Dermis microvascular lymphatic vessel endothelial cell (primary cell): ENCODE measurements at places on chromosomes 7 and 10. TPM values are rescaled to one million over a fixed set of nuclear protein-coding genes. Genes with fewer than 3 reads are reported as not detected.

GRCh38 chr10:26938578-26938977 is 77.8 kb upstream of the ABI1 start:
- no peak for DNase-seq

DNA sequence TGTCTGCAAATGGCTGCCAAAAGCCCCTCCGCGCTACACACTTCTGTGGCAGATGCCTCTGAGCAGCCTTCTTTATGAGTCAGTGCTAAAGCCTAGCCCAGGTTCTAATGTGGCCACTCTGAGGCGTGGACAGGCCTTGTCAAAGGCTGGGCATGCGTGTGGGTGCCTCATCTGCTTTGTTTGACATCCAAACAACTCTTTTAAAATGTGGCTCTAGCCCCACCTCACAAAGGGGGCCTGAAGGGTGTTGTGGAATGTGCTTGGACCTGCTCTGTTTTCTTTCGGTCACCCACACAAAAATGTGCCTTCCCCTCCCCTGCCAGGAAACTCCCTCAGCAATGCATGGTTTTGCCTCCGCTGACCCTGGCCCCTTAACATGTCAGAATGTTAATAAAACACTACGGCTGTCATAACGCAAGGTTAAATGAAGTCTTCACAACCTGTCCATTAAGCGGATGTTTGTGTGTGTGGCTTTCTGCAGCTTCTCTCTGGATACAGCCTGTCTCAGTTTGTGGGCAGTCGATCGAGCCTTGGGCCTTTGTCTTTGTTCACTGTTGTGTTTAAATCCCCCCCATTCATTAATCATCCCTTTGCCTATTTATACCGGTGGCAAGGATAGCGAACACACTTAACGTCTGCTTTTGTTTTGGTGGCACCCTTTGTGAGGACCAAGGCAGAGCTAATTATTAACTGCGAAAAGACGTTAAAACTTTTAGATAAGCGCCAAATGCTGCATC is 718.9 kb downstream of the LRMDA start:
- no peak for DNase-seq

- DNase-seq: peak; percentile 54
Observed at GRCh38 chr7:27113991-27114769, 11.7 kb upstream of the HOXA2 start.

DNA sequence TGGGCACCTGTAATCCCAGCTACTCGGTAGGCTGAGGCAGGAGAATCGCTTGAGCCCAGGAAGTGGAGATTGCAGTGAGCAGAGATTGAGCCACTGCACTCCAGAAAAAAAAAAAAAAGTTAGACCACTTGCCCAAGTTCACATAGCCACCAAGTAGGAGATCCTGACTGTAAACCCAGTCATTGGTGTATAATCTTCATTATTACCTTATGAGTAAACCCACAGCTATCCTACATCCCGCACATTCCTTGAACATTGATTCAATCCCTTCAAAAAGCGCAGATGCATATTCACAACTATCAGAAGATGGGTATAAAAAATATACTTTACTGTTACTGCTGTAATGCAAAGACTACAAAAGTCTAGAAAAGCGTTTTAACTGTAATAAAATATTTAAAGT is 512.9 kb downstream of the SUGCT start:
- DNase-seq: no peak

DNA sequence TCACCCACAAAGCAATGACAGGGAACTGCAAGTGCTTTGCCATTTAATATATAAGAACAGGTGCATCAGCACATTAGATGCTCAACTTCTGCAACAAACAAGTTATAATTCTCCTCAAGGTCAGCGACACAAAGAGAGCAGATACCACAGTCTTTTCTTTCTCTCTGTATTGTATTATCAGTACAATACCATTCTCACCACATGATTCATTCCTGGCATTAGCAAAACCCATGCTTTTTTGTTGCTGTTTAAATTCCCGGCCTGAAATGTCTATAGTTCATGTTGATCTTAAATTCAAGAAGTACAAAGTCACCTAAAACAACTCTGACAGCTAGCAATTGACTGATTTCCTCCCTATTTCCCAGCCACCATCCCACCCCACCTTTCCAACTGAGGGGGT is 111.8 kb upstream of the FEZF1 start:
- DNase-seq: no peak

DNA sequence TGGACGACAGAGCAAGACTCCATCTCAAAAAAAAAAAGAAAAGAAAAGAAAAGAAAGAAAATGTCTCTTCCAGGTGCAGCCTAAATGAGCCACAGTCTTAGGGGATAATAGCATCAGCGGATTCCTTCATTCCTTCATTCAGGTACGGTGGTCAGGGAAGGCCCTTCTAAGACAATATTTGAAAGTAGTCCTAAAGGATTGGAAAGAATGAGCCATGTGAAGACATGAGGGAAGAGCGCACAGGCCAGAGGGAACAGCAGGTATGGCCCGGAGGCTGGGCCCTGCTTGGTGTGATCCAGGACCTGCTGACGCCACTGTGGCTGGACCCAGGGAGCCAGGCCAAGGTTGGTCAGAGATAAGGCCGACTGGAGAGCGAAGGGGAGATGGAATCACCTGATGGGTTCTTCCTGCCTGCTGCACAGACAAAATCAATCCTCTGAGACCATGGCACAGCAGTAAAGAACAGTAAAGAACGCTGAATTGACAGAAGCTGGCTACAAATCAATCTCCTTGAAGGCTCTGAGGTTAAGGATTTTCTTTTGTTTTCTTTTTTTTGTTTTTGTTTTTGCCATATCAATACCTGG is 16.3 kb upstream of the MKRN1 start:
- no peak for DNase-seq

DNA sequence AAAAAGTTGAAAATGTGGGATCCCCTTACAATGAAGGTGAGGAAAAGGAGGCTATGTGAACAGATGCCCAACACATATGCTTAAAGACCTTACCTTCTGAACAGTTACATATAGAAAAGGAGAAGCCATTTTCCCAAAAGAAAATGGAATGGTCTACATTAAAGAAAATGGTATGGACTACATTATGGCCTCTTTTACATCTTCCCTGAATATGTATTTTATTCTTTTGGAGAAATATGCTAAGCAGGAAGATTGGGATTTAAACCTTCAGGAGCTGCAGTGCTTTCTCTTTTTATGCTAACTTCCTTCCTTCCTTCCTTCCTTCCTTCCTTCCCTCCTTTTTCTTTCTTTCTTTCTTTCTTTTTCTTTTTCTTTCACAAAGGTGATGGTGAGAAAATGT is 155.4 kb downstream of the SEC23IP start:
- no peak for DNase-seq

- no peak for DNase-seq
Observed at GRCh38 chr7:1112625-1113547, 25.0 kb downstream of the GPER1 start.

DNA sequence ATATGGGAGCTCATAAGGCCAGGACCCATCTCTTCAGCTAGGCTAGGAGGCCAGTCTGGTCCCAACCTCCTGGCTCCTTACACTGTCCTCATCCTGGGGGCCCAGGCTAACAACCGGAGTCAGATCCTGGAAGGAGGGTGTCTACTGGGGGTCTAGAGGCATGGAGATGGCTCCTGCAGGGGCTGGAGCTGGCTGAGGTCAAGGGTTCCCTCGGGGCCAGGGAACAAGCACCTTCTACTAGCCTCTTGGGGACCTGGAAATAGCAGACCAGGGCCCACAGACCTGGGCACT is 37.2 kb downstream of the CLRN3 start:
- no peak for DNase-seq

HOGA1 gene
- 0.38 and 0.77 TPM in 2 replicates for total RNA-seq

MINDY4 gene
- 1.3 and 1.5 TPM in 2 replicates for total RNA-seq

KCP gene
- total RNA-seq: not detected in 2 replicates

CELF2 gene
- total RNA-seq: 4.0 and 9.0 TPM in 2 replicates

WDFY4 gene
- total RNA-seq: under 0.01 and 0.25 TPM in 2 replicates

ARMC3 gene
- total RNA-seq: not detected in 2 replicates

GBX1 gene
- total RNA-seq: not detected in 2 replicates

LRRD1 gene
- under 0.01 TPM in 2 replicates for total RNA-seq
